Stimulated activated CD4-positive, alpha-beta T cell treated with anti-CD3 and anti-CD28 coated beads, Interleukin-2, amount 100 ng/mL, for 4 hours (primary cell): ENCODE measurements at places on chromosomes 12 and 14.
A peak's percentile ranks its signal among the peaks of the same experiment; 100 is the strongest.

DNA sequence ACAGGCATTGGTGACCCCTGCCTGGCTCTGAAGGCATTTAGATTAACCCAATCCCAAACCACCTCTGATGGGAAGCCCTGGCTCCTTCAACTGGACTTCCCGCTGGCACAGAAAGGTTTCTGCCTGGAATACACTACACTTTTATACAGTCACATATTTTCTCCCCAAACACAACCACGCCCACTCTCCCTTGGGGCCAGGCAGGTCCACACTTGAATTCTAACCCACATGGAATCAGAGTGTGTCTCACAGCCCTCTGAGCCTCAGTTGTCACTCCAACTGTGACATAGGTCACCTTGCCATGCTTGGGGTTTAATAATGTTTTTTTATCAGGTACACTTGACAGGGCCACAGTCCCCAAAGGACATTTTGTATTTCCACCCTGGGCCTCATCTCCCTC is 368.6 kb downstream of the BCL11B start:
- no peak for DNase-seq

- peak; percentile 63 for DNase-seq
These were observed 27.2 kb upstream of the PNMA1 start for GRCh38 chr14:73741386-73741875.

- no peak for DNase-seq
These were observed 12.4 kb upstream of the NRXN3 start for GRCh38 chr14:78157494-78158437.

DNA sequence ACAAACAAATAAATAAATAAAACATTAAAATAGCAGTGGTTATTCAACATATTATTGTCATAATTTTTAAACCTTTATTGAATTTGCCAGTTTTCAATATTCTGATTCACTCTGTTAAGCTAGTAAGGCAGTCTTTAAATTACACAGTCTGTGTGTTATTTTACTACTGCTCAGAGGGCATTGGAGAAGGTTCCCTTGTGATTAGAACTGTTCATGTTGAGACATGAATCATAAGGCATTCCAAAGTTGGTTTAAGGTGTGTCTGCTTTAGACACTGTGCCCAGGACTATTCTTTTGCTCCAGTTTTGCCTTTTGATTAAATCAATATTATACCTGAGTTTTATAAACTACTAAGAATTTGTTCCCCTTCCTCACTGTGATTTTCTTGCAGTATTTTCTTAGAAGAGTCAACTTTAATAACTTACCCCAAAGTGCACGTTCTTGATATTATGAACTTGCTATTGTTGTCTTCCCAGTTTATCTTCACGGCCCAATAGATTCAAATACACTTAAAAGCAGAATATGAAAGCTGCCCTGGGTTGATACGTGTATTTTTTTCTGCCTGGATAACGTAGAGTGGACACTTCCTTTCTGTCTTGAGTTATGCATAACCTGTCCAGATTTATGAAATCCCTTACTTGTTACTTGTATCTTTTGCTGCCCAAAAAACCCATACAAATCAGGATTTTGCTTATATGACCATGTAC is 105.3 kb upstream of the BCAT1 start:
- no peak for DNase-seq

DNA sequence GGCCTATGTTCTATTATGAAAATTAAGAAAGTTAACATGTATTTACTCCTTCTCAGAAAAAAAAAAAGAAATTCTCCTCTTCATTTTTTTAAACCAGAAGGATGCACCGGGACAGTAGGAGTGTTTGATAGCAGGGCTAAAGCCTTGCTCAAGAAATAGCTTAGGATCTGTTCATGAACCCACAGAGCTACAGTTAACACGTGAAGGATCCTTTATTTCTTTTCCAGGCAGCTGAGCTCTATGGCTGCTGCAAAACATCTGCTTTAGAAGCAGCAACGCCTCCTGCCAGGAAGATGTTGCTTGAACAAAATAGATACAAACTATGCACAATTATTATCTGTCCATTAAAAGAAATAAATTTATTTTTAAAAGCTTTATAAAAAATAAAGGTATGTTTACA is 254.8 kb downstream of the PRKD1 start:
- DNase-seq = no peak

DNA sequence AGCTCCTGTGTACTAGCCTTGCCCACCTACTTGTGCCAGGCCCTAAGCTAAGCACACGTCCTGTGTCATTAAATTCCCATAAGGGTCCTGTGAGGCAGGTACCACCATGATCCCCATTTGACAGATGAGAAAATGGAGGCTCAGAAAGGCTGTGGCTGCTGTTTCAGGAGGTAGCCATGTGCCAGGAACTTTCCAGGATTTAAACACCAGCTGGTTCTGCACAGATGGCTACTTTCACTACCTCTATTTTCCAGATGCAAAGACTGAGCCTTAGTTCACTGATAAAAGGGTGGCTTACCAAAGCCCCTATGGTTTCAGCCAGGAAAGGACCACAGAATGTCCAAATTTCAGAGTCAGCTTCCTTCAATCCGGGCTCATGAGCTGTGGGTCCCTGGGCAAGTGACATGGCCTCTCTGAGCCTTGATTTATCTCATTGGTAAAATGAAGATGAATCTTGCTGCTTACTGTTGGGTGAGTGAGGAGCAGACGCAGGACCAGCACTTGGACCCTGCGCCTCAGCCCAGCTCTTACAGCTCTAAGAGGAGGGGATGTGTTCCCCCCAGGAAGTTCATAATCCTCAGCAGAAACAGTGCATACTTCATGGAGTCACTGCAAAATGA is 23.5 kb downstream of the CMKLR1 start:
- no peak for DNase-seq

DNA sequence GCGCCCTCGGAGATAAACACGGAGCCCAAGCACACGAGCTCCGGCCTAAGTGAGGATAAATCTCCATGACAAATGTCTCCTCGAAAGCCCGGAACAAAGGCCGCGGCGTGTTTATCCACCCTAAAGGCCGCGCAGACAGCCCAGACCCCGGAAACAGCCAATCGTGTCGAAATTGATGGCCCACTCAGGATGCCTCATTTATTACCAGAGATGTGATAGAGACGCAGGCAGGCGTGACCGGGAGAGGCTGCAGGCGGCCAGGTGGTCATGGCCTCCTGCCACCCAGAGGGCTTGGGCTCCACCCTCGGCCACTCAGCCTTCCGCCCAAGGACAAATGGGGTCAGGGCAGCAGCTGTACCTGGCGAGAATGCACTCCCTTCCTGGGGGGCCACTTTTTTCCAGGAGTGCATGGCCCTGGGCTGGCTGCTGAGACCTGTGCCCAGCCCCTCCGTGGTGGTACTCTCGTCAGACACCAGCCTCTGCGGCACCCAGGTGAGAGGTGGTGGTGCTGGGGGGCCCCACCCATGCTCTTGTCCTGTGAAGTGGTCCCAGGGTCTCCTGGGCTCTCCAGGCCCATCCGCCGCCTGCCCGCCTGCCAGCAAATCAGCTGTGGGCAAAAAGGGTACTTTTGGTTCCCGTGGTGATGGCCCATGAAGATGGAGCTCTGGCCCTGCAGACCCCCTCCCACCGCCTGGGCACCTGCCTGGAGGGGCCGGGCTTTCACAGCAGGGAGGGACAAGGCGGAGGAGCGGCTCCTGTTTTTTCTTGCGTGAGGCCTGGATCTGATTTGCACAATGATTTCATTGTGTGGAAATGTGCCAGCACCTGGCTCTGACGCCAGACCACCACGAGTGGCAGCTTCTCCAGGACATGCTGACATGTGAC is 211.5 kb upstream of the C14orf180 start:
- no peak for DNase-seq
